ENCODE measurements at places on chromosomes 4 and X. TPM values are rescaled to one million over a fixed set of nuclear protein-coding genes. Genes with fewer than 3 reads are reported as not detected.

Gene CENPVL3
- total RNA-seq = not detected

Gene SERTM2
- total RNA-seq = 0.23 TPM

Gene CYLC1
- not detected for total RNA-seq

Gene SATL1
- total RNA-seq = not detected

Gene CD40LG
- total RNA-seq = 0.10 TPM

Gene CENPVL1
- not detected for total RNA-seq

Gene VCX2
- not detected for total RNA-seq

Gene PHOX2B
- total RNA-seq = not detected

Gene AFP
- total RNA-seq = 0.62 TPM

Gene PAK3
- total RNA-seq = 10.9 TPM

Gene HERC6
- total RNA-seq = 11.2 TPM

Gene ZNF141
- 40.4 TPM for total RNA-seq

Gene PLS3
- total RNA-seq = 122 TPM

Gene RPA4
- total RNA-seq = 1.1 TPM

GRCh38 chr4:4185528-4185927 is 41.2 kb downstream of the OTOP1 start:
- no peaks in the 10 kb centered on the region for H3K36me3 ChIP-seq
- no peak for DNase-seq
- no peak overlapping the region for H3K4me3 ChIP-seq
- H3K4me1 ChIP-seq = no peaks in the 10 kb centered on the region
- no peaks in the 10 kb centered on the region for H3K27me3 ChIP-seq
- H3K27ac ChIP-seq = no peak overlapping the region

DNA sequence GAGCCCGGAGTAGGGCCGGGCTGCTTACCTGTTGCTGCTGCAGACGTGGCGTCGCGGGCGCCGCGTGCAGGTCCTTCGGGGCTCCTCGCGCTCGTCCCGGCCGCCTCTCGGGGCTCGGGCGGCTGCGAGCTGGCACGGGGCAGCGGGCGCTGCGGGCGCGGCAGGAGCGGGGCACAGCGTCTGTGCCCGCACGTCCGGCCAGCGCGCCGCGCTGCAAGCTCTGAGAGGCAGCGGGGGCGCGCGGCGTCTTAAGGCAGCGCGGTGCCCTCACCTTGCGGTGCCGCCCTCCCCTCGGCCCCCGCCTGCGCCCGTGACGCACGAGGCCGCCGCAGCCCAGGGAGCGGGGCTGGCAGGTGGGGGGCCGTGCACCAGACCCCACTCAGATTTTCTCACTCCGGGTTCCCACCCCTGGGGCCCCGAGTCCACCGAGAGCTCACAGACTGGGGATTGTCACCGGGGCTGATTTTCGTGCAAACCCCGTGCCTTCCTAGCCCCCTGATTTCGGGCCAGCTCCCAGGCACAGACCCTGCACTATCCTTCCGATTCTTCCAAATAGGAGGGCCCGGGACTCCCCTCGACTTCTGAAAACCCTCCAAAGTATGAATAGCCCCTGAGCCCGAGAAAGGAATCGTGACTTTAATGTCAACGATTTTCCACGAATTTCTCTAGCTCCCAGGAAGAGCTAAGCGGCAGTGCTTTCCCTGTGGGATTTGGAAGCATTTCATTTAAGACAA is at the start of gene GPR101:
Gene GPR101, minus strand, starts transcription at position 222 of the 734 bp plus-strand sequence. CDS start 2,321 bp downstream, outside the sequence.
- H3K36me3 ChIP-seq = no peaks in the 10 kb centered on the region
- no peak within 1 kb of the TSS for H3K27ac ChIP-seq
- no peak within 1 kb of the TSS for H3K4me3 ChIP-seq

DNA sequence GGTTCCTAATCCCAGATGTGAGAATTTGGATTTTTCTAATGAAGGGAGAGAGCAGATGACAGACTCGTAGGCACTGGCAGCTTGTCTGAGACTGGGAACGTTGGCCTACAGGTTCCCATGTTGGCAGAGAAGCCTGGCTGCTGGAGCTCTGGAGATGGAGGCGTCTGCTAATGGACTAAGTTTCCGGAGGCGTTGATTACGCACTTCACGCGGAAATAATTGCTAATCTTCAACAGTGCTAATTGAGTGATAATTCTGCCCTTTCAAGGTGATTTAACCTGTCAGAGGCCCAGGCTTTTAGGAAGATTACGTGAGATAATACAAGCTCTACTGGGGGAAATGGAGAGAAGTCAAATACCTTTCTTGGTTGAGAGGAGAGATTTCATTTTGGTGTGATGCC is 77.4 kb downstream of the PSAPL1 start:
- peak overlapping the region; percentile 26 for H3K27ac ChIP-seq
- no peak overlapping the region for H3K4me3 ChIP-seq
- peaks cover 21% of the 10 kb centered on the region for H3K4me1 ChIP-seq
- H3K36me3 ChIP-seq = no peaks in the 10 kb centered on the region
- no peak for DNase-seq

DNA sequence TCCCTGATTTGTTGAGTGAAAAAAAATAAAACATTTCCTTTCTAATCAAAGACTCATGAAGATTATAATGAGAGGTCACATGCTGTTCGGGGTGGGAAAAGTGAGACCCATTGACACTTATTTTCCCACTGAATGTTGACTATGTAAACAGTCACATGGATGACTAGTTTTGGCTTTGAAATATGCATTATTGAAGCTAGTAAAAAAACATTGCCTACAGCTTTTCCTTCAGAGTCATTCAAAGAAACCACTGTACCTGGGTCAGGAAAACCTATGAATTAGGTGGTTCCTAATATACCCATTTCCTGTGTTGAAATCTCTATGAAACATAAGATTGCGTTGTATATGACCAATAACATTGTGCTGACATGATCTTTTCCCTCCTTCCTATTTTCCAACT is 251.2 kb downstream of the CFAP299 start:
- no peaks in the 10 kb centered on the region for H3K27me3 ChIP-seq
- DNase-seq = no peak
- H3K36me3 ChIP-seq = no peaks in the 10 kb centered on the region
- H3K27ac ChIP-seq = no peak overlapping the region

DNA sequence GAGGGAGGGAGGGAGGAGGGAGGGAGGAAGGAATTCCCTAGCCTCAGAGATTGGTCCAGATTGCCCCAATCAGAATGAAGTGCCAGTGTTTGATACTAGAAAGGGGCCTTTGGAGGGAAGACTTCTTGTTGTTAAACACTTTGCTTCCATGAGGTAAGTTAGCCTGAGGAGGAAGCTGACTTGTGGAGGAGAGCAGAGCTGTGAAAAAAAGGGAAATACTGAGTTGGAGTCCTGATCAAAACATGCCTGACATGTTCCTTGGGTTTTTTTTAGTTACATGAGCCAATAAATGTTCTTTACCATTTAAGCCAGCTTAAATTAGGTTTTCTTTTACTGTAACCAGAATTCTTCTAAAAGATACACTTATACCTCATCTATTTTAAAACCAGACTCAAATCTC is 57.6 kb downstream of the GSX2 start:
- H3K4me1 ChIP-seq = no peaks in the 10 kb centered on the region
- no peaks in the 10 kb centered on the region for H3K36me3 ChIP-seq
- H3K4me3 ChIP-seq = no peak overlapping the region
- H3K27me3 ChIP-seq = no peaks in the 10 kb centered on the region

GRCh38 chr4:8402181-8402597 is 38.3 kb downstream of the ACOX3 start:
- no peaks in the 10 kb centered on the region for H3K4me1 ChIP-seq
- H3K27ac ChIP-seq = no peak overlapping the region
- no peak overlapping the region for H3K4me3 ChIP-seq
- no peaks in the 10 kb centered on the region for H3K27me3 ChIP-seq

- no peaks in the 10 kb centered on the region for H3K36me3 ChIP-seq
- no peak overlapping the region for H3K27ac ChIP-seq
- no peak overlapping the region for H3K4me3 ChIP-seq
- no peaks in the 10 kb centered on the region for H3K27me3 ChIP-seq
- H3K4me1 ChIP-seq = no peaks in the 10 kb centered on the region
- no peak for DNase-seq
These were observed 242.9 kb upstream of the GK2 start for GRCh38 chr4:79650794-79651431.

- no peaks in the 10 kb centered on the region for H3K36me3 ChIP-seq
- H3K4me1 ChIP-seq = peaks cover 8% of the 10 kb centered on the region
- H3K4me3 ChIP-seq = no peak overlapping the region
- no peak overlapping the region for H3K27ac ChIP-seq
These were observed 185.9 kb downstream of the SHROOM3 start for GRCh38 chr4:76620723-76621468.

DNA sequence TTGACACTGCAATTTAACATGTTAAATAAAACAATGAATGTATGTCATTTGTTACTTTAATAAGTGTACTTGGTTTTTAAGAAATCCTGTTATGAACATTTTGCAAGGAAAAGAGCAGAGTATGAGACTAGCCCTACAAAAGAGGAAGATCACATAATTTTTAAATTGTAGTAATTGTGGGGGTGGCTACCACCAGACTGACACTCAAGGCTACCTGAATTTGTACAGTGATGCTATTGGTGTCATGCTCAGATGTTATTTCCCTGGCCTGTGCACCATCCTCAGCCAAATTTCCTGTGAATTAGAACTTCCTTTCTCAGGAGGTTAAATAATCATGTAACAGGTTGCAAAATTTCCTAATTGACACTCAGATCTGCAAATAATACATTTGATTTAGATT is 157.5 kb downstream of the BANK1 start:
- H3K4me1 ChIP-seq = no peaks in the 10 kb centered on the region
- H3K27ac ChIP-seq = no peak overlapping the region
- no peaks in the 10 kb centered on the region for H3K36me3 ChIP-seq

GRCh38 chrX:108036298-108036973 is 8.4 kb upstream of the VSIG1 start:
- H3K27ac ChIP-seq = no peak overlapping the region
- H3K4me3 ChIP-seq = no peak overlapping the region
- DNase-seq = no peak
- no peaks in the 10 kb centered on the region for H3K36me3 ChIP-seq
- H3K4me1 ChIP-seq = no peaks in the 10 kb centered on the region

DNA sequence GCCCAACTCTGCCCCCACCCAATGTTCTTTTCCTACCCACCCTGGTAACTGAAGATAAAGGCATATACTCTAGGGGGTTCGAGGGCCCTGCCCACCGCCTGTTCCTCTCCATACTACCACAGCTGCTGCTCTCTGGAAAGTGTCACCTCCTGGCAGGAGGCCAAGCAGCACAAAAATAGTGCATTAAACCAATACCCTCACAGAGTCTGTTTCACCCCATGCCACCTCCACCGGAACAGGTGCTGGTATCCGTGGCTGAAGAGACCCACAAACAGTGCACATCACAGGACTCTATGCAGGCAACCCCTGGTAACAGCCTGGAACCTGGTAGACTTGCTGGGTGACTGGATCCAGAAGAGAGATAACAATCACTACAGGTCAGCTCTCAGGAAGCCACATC is 85.1 kb upstream of the CTSO start:
- H3K4me3 ChIP-seq = no peak overlapping the region
- no peaks in the 10 kb centered on the region for H3K27me3 ChIP-seq
- DNase-seq = no peak

DNA sequence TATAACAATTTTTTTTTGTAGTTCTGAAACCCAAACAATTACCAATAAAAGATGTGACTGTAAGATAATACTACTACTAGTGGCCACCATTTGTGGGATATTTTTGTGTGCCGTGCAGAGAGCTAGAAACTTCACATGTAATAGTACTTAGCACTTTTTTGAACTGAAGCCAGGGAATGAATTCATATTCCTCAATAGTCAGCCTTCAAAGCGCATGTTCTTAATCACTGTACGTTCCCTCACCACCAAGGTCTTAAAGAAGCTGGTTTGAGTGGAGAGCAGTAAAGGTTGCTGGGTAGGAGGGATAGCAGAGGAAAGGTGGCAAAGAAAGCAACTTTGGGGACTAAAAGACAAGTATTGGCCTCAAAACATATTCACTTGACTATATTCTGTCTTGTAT is 9.6 kb upstream of the RUFY3 start:
- no peak for DNase-seq
- no peaks in the 10 kb centered on the region for H3K27me3 ChIP-seq
- H3K36me3 ChIP-seq = no peaks in the 10 kb centered on the region
- H3K4me3 ChIP-seq = no peak overlapping the region
- H3K27ac ChIP-seq = no peak overlapping the region

GRCh38 chr4:624705-625590 is at the start of gene PDE6B:
Gene PDE6B (plus strand): TSS chr4:625573. CDS start chr4:625627, 54 bp downstream.
- no peak for DNase-seq
- H3K27me3 ChIP-seq = no peaks in the 10 kb centered on the region
- no peak within 1 kb of the TSS for H3K4me3 ChIP-seq

GRCh38 chrX:19863212-19863856 is 24.1 kb downstream of the SH3KBP1 start:
- DNase-seq = no peak
- no peak overlapping the region for H3K27ac ChIP-seq
- H3K36me3 ChIP-seq = no peaks in the 10 kb centered on the region
- no peak overlapping the region for H3K4me3 ChIP-seq

DNA sequence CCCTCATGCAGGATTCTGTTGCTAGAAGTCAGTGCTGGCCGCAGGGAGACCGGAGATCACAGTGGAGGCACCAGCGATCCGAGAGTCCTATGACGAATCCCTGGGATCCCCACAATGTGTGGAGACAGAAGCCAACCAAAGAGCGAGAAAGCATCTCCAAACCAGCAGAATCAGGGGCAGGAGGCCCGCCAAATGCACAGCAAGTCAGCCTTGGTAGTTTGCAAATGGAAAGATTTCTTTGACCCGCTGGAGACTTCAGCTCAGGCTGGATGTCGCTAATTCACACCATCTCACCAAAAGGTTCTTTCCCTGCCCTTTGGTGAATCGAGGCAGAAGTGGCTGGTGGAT is 505 bp upstream of the PKD2 start:
- DNase-seq = no peak
- H3K4me3 ChIP-seq = peak overlapping the region; percentile 94
- H3K27ac ChIP-seq = no peak overlapping the region
- H3K36me3 ChIP-seq = no peaks in the 10 kb centered on the region
- H3K27me3 ChIP-seq = no peaks in the 10 kb centered on the region
- H3K4me1 ChIP-seq = peaks cover 1% of the 10 kb centered on the region

- no peaks in the 10 kb centered on the region for H3K4me1 ChIP-seq
- no peak overlapping the region for H3K27ac ChIP-seq
These were observed 291.9 kb downstream of the SLC7A11 start for GRCh38 chr4:137950286-137950685.

- H3K27me3 ChIP-seq = no peaks in the 10 kb centered on the region
- no peaks in the 10 kb centered on the region for H3K4me1 ChIP-seq
- no peak for DNase-seq
- H3K4me3 ChIP-seq = no peak overlapping the region
These were observed 18.3 kb upstream of the HUWE1 start for GRCh38 chrX:53704854-53705253.

DNA sequence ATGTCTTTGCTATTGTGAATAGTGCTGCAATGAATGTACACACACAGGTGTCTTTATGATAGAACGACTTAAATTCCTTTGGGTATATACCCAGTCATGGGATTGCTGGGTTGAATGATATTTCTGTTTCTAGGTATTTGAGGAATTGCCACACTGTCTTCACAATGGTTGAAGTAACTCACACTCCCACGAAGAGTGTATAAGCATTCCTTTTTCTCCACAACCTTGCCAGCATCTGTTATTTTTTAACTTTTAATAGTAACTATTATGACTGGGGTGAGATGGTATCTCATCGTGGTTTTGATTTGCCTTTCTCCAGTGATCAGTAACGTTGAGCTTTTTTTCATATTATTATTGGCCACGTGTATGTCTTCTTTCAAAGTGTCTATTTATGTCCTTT is 17.6 kb upstream of the DCUN1D4 start:
- no peak overlapping the region for H3K4me3 ChIP-seq
- H3K27ac ChIP-seq = no peak overlapping the region
- H3K27me3 ChIP-seq = no peaks in the 10 kb centered on the region
- H3K36me3 ChIP-seq = no peaks in the 10 kb centered on the region
- H3K4me1 ChIP-seq = no peaks in the 10 kb centered on the region
